IPS DF 6.9 (cell line): ENCODE measurements at places on chromosomes 1 and 21.

- no peak for DNase-seq
These were observed 93.6 kb upstream of the ACTRT2 start for GRCh38 chr1:2927393-2928360.

- DNase-seq: no peak
These were observed 101.7 kb downstream of the NR5A2 start for GRCh38 chr1:200128944-200129879.

GRCh38 chr1:174958396-174958795, 41.4 kb upstream of the CACYBP start:
- DNase-seq: no peak

GRCh38 chr1:205380882-205381281, 24.2 kb upstream of the KLHDC8A start:
- no peak for DNase-seq

DNA sequence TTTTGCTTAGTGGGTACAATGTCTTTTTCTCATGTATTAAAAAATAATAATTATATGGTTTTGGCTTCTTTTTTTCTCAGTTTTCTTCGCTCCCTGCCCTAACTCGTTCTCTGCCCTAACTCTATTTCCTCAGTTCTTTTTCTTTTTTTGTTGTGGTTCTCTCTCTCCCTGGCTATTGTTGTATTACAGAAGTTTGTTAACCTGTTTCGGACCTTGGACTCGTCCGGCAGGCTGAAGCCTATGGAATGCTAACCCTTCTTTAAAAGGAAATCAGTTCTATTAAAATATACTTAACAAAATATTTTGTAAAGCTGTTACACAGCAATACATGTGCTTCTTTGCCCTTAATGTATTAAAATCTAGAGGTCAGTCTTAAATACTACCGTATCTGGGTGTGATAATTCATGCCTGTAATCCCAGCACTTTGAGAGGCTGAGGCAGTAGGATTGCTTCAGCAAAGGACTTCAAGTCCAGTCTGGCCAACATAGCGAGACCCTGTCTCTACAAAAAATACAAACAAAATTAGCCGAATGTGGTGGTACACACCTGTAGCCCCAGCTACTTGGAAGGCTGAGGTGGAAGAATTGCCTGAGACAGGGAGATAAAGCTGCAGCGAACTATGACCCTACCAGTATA, 64.1 kb downstream of the ANGPTL1 start:
- no peak for DNase-seq

DNA sequence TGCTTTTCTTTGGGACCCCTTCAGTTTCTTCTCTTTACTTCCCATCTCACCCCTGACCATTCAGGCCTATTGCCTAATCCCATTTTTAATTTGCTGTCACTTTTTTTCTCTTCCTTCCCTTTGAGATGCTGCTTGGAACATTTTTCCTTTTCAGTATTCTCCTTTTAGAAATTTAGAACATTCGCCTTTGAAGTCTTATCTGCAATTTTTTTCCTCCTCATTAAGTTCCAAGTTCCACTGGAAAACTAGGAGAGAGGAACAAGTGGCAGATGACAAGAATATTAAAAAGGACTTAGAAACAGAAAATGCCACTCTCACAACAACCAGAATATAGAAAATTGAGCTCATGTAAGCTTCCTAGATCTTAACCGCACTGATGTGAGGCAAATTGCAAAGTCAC, 126.6 kb downstream of the PSMG1 start:
- no peak for DNase-seq

- DNase-seq: no peak
These were observed 102.6 kb downstream of the KIAA0319L start for GRCh38 chr1:35454616-35455015.

DNA sequence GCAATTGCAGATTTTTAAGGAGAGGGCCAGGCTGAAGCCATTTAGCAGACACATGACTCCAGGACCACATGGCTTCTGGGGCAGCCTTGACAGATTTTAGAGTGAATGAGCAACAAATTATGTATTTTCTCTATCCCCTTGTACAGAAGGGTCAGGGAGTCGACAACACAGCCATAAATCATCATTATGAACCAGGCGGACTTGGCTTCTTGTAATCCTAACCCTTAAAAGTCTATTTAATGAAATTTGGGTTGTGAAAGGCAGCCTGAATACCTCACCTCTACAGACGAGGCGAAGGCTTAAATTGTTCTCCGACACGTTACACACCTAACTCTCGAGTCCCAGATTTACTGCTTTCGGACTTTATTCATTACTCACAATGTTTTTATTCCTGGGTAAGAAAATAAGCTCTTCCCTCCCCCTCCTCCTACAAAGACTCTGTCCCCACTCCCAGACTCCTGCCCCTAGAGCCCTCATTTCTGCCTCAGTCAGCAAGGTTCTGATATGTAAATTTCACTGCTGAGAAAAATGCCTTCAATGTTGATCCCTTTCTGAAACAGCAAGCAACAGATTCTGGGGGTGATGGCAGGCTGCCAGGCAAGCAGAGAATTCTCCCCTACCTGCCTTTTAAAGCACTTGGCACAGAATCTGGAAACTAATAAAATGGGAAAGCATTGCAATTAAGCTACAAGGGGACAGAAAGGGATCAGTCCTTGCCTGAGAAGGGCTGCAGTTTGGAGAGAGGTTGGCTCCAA, 51.6 kb downstream of the PLPP3 start:
- DNase-seq: no peak

DNA sequence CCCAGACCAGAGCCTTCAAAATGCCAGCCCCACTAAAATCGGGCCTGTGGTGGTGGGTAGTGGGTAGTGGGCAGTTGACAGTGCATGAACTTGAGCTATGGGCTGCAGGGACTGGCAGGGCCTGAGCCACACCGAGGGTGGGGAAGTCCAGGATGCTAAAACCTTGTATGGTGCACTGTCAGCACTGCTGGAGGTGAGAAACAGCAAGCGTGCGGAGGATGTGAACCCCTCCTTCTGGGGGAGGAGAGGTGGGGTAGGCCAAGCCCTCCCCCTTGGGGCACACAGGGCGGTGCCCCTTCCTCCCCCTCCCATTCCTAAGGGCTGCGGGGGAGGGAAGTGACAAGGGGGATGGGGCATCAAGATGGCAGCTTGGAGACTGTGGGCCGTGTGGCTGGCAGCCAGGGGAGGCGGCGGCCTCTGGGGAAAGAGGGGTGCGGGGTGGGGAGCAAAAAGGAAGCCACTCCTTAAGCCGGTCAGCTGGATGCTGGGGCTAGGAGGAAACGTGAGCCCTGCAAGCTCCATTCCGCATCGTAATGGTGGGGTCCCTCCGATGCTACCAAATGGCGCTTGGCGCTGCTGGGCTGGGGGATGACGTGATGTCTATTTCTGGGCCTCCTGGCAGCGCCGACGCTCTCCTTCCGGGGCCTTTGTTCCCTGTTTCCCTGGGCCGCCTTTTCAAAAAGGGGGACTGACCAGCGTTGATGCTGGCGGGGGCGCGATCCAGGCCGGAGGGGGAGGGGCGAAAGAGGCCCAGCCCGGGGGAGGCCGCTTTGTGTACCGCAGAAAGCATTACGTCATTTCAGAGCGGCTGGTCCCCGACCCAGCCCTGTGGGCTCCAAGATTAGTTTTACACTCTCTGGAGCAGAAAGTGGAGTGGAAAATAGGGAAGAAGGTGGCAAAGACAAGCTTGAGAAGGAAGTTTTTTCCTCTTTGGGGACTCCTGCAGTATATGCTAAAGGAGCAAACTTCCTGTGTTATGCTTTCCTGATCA, 809 bp downstream of the SYT11 start:
- DNase-seq: no peak
